ENCODE measurements at places on chromosomes 7 and 10. TPM values are rescaled to one million over a fixed set of nuclear protein-coding genes. Genes with fewer than 3 reads are reported as not detected.
A peak's percentile ranks its signal among the peaks of the same experiment; 100 is the strongest.

Gene GIMAP4
- 0.27 TPM for total RNA-seq

DNA sequence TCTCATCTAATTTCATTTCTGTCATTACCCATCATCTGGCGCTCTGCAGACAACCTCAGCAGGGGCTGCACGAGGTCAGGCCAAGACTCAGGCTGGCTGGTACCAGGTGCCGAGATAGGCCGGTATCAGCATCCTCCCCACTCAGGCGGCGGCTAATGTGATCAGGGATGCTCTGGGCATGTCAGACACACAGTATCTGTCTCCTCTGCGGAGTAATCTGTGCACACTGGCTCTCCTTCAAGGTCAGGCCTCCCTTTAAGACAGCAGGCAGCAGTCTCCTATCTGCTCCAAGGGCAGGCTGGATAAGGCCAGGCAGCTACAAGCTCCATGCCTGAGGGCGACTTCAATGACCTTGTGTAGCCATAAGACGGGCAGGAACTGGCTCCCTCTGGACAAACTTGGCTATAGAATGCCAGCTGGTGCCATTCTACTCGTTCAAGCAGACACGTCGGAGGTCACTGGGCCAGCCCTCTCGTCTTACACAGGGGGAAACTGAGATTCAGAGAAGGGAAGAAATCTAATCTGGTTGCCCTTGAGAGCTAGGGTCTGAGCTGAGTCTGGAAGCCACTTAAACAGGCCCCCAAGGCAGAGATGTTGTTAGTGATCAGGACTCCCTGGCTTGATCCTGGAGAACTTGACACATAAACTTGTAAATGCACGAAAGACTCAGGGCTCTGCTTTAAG lies 59.3 kb downstream of the ARHGAP22 start:
- H3K36me3 ChIP-seq, result no peaks in the 10 kb centered on the region
- H3K4me3 ChIP-seq, result no peak overlapping the region
- peaks cover 6% of the 10 kb centered on the region for H3K27me3 ChIP-seq
- H3K4me1 ChIP-seq, result no peaks in the 10 kb centered on the region
- DNase-seq, result no peak

Gene BTBD16
- total RNA-seq, result not detected

DNA sequence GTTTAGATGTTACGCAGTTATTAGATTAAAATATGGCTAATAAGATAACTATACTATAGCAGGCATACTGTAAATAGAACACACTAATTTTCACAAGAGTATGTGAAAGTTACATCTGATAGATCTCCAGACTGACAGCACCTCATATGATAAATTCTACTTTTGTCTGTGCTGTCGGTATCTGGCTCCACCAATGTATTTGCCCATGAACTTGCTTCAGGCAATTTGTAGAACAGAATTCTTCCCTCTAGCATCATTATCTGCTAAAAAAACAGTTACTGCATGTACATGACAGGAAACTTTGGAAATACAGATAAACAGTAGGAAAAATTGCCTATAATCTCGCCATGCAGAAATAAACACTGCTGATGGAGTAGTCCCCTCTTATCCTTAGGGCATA lies 137.7 kb downstream of the WNT2 start:
- DNase-seq, result no peak
- no peaks in the 10 kb centered on the region for H3K27me3 ChIP-seq
- no peaks in the 10 kb centered on the region for H3K4me1 ChIP-seq
- H3K4me3 ChIP-seq, result no peak overlapping the region

DNA sequence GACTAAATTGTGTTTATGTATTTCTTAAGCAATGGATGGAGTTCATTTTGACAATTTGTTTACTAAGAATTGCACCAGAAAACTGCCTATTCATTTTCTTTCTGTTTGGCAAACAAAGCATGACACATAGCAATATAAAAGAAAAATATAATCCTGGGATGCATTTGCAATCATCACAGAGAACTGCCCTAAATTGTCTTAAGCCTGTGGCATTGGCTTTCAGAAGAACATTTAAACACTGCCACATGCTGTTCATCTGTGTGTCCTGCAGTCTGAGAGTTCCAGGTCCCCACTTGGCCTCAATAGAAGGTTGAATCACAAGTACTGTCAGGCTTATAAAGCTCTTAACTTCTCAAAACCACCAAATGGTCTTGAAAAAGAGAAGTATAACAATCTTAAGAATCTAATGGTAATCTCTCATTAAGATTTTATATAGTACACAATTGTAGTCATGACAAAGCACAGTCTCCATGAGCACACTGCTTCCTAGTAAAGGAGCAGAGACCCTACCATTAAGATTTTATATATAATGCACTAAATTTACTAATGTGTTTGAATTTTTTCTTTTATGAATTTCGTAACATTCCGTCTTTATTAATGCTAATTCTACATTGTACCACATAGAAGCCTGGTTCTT lies 29.9 kb downstream of the RNLS start:
- peak; percentile 74 for DNase-seq
- H3K4me3 ChIP-seq, result no peak overlapping the region
- H3K27me3 ChIP-seq, result no peaks in the 10 kb centered on the region
- H3K36me3 ChIP-seq, result no peaks in the 10 kb centered on the region
- no peaks in the 10 kb centered on the region for H3K4me1 ChIP-seq

Gene FRMD4A
- total RNA-seq, result 3.4 TPM

GRCh38 chr10:58003945-58004344 lies 263.7 kb downstream of the IPMK start:
- no peak overlapping the region for H3K27ac ChIP-seq
- H3K4me3 ChIP-seq, result no peak overlapping the region
- no peaks in the 10 kb centered on the region for H3K27me3 ChIP-seq
- H3K4me1 ChIP-seq, result no peaks in the 10 kb centered on the region
- no peaks in the 10 kb centered on the region for H3K36me3 ChIP-seq

Gene LIPN
- not detected for total RNA-seq

- no peak for DNase-seq
- no peaks in the 10 kb centered on the region for H3K27me3 ChIP-seq
- no peaks in the 10 kb centered on the region for H3K36me3 ChIP-seq
- H3K27ac ChIP-seq, result no peak overlapping the region
These were observed 157.9 kb upstream of the ZMIZ1 start for GRCh38 chr10:78910886-78911285.

DNA sequence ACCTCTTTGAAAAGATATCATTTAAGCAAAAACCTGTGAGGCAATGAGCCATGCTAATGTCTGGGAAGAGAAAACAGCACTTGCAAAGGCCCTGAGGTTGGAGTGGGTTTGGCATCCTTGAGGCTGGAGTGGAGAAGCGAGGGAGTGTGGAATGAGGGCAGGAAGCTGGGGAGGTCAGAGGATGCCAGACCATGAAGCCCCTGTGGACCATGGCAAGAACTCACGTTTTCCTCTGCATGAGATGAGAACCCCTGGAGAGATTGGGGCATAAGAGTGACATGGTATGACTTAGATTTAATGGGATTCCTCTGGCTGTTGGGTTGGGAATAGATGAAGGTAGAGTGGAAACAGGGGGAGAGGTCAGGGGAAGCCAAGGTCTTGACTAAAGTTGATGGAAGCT lies 49.4 kb downstream of the GPR26 start:
- no peaks in the 10 kb centered on the region for H3K4me1 ChIP-seq
- H3K36me3 ChIP-seq, result no peaks in the 10 kb centered on the region

- no peaks in the 10 kb centered on the region for H3K36me3 ChIP-seq
- no peak overlapping the region for H3K27ac ChIP-seq
- no peak overlapping the region for H3K4me3 ChIP-seq
These were observed 59.5 kb downstream of the CACNA2D1 start for GRCh38 chr7:82384051-82384464.

DNA sequence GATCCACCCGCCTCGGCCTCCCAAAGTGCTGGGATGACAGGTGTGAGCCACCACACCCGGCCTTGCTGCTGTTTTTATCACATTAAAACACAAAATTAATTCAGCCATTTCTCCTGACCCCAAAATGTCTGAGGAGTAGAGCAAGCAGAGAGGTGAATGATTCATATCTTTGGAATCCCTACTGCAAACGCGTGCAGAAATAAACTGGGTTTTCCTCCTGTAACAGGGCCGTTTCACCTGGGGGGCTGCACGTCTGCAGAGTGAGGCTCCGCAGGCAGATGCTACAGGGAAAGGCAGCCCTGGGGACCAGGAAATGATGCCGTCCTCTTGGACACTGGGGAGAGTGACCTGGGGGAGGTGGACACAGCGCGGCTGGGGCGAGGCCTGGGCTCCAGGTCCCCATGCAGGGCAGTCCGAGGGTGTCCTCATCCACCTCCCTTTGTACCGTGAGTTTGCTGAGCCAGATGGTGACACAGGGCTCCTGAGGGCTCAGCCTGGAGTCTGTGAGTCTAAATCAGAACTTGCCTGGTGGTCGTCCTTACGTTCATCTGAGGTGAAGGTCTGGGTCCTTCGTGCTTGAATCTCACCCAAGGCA lies 41.9 kb downstream of the PDGFA start:
- peaks cover 6% of the 10 kb centered on the region for H3K27me3 ChIP-seq
- H3K4me1 ChIP-seq, result no peaks in the 10 kb centered on the region
- H3K36me3 ChIP-seq, result no peaks in the 10 kb centered on the region
- no peak overlapping the region for H3K4me3 ChIP-seq
- H3K27ac ChIP-seq, result no peak overlapping the region

DNA sequence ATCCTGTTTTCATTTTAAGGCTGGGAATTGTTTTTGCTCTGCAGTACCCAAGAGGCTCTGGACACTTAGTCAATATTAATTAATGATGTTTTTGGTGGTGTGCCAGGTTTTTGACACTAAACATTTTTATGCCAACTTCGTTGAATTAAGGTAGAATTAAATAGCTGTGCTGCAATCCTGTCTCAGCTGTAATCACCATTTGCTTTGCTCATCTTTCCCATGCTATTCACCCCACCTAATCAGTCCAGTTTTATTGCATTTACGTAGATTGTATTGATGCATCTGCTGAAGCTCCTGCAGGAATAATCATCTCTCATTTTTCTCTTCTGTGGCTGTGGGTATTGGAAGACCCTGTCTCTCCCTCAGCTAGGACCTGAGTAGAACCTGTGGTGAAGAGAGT lies 52.6 kb upstream of the TRUB1 start:
- no peak overlapping the region for H3K27ac ChIP-seq
- DNase-seq, result no peak
- no peaks in the 10 kb centered on the region for H3K27me3 ChIP-seq
- no peaks in the 10 kb centered on the region for H3K36me3 ChIP-seq

Gene TSPAN13
- 26.3 TPM for total RNA-seq

GRCh38 chr7:40808378-40808942 lies 673.7 kb downstream of the SUGCT start:
- H3K4me3 ChIP-seq, result no peak overlapping the region
- H3K36me3 ChIP-seq, result no peaks in the 10 kb centered on the region
- H3K27ac ChIP-seq, result no peak overlapping the region
- peaks cover 24% of the 10 kb centered on the region for H3K4me1 ChIP-seq

Gene KNDC1
- total RNA-seq, result not detected

DNA sequence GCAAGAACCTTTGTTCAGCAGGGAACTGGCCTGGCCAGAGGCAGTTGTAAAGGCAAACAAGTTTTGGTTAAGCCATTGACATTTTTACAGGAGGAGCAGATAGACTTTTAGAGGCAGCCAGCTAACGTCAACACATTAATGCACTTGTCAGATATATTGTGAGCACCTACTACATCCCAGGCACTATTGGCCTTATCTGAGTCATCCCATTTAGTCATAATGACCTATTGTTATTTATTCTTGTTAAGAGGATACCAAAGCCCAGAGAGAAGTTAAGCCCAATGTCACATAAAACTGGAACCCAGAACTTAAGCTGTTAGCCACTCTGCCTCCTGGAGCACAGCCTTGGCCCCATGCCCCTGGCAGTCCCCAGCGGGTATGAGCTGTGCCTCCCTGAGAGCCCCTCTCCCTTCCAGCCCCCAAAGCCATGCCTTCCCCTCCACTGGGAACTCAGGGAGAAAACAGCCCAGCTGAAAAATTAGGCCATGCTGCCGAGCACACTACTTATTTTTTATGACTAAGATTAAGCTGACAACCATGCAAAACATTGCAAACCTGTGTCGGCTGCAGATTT lies 32.7 kb upstream of the TRIM8 start:
- no peaks in the 10 kb centered on the region for H3K36me3 ChIP-seq
- H3K27ac ChIP-seq, result no peak overlapping the region
- no peaks in the 10 kb centered on the region for H3K4me1 ChIP-seq
- H3K27me3 ChIP-seq, result no peaks in the 10 kb centered on the region
- DNase-seq, result no peak

Gene KAZALD1
- 0.51 TPM for total RNA-seq

Gene RNF133
- not detected for total RNA-seq

Data from B cell (primary cell).